ENCODE measurements at places on chromosomes 12 and 14. TPM values are rescaled to one million over a fixed set of nuclear protein-coding genes. Genes with fewer than 3 reads are reported as not detected.

KRT85 gene
- not detected for total RNA-seq

GLIPR1L1 gene
- total RNA-seq, result not detected

ADAM21 gene
- total RNA-seq, result under 0.01 TPM

TBC1D30 gene
- total RNA-seq, result 13.2 TPM

BCAT1 gene
- total RNA-seq, result 169 TPM

FGF6 gene
- not detected for total RNA-seq

DAD1 gene
- total RNA-seq, result 439 TPM

TSHR gene
- not detected for total RNA-seq
